ENCODE measurements at places on chromosomes 16 and 17.

GRCh38 chr16:87199379-87199778, 117.8 kb downstream of the C16orf95 start:
- no peak for DNase-seq

DNA sequence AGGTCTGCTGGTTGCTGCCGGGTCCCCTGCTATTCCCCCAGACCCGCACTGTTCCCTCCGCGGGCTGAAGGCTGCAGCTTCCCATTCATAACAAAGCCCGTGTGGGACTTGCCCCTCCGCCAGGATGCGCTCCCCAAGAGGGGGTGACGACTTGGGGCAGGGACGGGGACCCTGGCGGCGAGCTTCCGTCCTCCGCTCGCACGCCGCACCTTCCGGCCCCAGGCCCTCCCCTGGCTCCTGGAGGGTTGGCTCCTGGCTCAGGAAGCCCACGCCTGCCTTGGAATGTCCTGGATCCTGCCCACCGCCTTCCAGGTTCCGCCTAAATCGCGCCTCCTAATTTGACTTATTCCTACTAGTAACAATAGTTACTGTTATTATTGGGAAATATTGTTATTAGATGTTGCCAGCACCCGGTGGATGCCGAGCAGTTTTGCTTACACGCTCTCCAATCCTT, 1.1 kb upstream of the TFAP4 start:
- no peak for DNase-seq

- no peak for DNase-seq
Measured at GRCh38 chr17:74325743-74326379, at the start of gene KIF19. Gene KIF19 (plus strand): TSS chr17:74326226. CDS start chr17:74326350, 124 bp downstream.

- no peak for DNase-seq
Measured at GRCh38 chr16:70809392-70810060, 8.6 kb upstream of the VAC14 start.

GRCh38 chr16:51820176-51820575, 669.1 kb upstream of the SALL1 start:
- no peak for DNase-seq

- DNase-seq = no peak
Measured at GRCh38 chr17:77933777-77934398, 24.6 kb upstream of the TNRC6C start.

GRCh38 chr16:84735849-84736586, 36.2 kb downstream of the USP10 start:
- DNase-seq = no peak

DNA sequence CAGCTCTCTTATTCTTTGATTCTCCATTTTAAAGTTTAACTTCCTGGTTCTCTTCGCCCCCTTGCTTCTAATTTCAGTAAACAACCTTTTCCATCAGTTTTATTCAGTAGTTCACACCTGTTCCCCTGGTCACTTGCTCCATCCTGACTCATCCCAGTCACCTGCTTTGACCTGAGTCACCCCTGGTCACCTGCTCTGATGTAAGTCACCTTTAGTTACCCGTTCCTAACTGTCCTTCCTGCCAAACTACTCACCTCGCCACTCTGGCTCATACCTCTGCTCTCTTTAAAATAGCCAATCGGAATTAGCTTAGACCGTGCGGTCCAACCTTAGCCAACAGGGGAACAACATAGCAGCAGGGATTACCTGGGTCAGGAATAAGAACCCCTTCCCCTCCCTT, 4.7 kb upstream of the NLRC5 start:
- no peak for DNase-seq

Measured in fibroblast of skin of left quadriceps (primary cell).